ENCODE measurements at places on chromosomes 11 and 22. TPM values are rescaled to one million over a fixed set of nuclear protein-coding genes. Genes with fewer than 3 reads are reported as not detected.

The SCGB1A1 gene
- total RNA-seq = not detected

The CD6 gene
- not detected for total RNA-seq

The LDHAL6A gene
- not detected for total RNA-seq

The IL17REL gene
- 0.09 TPM for total RNA-seq

The MFRP gene
- not detected for total RNA-seq

The OR52B6 gene
- total RNA-seq = not detected

The NF2 gene
- total RNA-seq = 109 TPM

The CCDC89 gene
- total RNA-seq = 2.5 TPM

The MEI1 gene
- 0.28 TPM for total RNA-seq

The RASGRP2 gene
- total RNA-seq = 0.09 TPM

The ADAMTS15 gene
- total RNA-seq = 1.8 TPM

The GSTP1 gene
- 647 TPM for total RNA-seq

The LIF gene
- total RNA-seq = 200 TPM

The MAJIN gene
- under 0.01 TPM for total RNA-seq

The VWA5A gene
- 2.9 TPM for total RNA-seq

The BEST1 gene
- total RNA-seq = 2.8 TPM

The IGLL1 gene
- total RNA-seq = not detected

The MRPL21 gene
- total RNA-seq = 32.8 TPM

The SWAP70 gene
- total RNA-seq = 21.4 TPM

The SYCE3 gene
- total RNA-seq = not detected

The SLC29A2 gene
- total RNA-seq = 0.97 TPM

Measured in smooth muscle cell of the umbilical artery (primary cell).